ENCODE measurements at places on chromosomes 2 and 18. TPM values are rescaled to one million over a fixed set of nuclear protein-coding genes. Genes with fewer than 3 reads are reported as not detected.

AQP12B gene
- total RNA-seq: not detected

DNA sequence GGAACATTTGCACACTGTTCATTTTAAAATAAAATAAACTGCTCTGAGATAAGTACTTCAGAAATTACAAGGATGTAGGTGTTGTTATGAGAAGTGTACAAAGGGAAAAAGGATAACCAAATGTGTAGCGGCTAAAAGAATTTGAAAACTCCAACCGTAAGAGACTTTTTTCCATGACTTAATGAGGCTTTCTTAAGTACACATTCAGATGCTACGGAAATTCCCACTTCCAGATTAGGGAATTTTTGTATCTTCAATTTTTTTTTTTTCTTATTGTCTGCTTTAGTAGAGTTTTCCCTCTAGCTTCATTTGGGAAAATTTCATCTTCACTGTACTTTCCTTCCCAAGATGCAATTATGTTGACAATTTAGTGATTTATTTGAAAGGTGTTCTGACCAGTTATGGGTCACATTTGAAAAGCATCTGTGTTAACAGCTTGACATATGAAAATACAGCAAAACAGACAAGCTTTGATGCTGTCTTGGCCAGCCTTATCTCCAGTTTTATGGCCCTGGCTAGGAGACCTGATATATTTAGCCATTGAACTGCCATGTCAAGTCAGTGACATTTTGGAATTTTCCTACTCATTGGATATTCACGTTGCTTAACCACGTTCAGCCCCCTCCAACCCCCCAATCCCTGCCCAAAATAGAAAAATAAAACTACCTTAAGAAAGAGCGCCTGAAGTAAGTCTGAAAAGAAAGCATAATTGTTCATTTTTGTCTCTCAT is 105.6 kb downstream of the FEZ2 start:
- DNase-seq: no peak

TMEFF2 gene
- 0.19 TPM for total RNA-seq

SERPINB11 gene
- not detected for total RNA-seq

GRCh38 chr2:238433941-238434845 is 7.5 kb downstream of the ASB1 start:
- DNase-seq: no peak

DNA sequence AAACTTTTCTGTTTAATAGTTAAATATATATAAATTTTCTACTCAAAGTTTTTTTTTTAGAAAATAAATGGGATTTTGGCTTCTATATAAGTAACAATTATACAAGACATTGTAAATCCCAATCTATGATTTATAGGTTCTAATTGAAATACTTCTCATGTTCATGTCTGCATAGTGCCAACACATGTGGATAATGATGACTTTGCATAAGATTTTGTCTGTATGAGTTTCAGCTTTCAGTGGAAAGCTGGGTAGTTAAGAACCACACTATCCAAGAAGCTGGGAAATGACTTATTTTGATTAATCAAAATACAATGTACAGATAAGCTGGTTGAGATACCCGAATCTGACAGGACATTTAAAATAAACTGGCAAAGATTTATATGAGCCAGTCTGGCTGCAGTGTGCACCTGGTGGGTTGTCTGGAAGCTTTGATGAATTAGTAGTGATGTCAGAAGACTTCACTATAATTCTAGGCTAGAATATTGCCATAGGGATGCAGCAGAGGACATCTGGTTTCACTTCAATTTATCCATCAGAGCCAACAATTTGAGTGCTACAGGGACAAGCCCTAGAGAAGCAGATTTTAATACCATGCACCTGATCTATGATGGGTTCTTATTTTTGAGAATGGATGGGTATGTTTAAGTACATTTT is 45.4 kb downstream of the EML6 start:
- DNase-seq: no peak

ALPG gene
- total RNA-seq: not detected

PROM2 gene
- total RNA-seq: 2.2 TPM

DNA sequence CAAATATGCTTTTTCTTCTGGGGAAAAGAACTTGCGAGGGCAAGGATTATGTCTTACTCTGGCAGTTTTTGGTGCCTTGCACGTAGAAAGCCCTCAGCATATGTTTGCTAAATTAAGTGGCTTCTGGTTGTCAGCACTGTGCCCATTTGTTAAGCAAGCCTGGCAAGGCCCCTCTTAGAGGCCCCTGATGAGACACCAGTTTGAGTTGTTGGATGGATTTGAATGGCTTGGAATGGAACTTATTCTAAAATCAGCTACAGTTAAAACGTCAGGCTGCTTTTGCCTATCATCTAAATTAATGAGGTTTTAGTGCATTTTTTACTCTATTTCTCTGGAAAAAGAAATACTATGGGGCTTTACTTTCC is 28.2 kb downstream of the TMEM182 start:
- DNase-seq: no peak

DNA sequence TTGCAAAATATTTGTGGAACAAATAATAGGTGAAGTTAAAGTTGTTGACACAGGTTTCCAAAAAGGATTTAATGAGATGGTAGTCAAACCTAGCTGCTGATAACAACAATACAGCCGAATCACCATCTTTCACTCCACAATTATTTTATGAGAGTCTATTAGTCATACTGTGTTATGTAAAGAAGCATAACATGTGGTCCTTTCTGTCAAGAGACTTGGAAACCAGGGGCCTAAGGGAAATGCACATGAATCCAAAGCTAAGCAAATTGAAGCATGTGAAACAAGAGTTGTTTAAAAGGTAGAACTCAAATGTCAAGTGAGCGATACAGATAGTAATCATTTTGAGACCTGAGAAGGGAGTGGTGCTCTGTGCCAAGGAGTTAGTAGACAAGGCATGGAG is 16.0 kb downstream of the CD28 start:
- no peak for DNase-seq

GRCh38 chr18:56034949-56035348 is 447.0 kb upstream of the TCF4 start:
- no peak for DNase-seq

LRRC30 gene
- not detected for total RNA-seq

- peak; percentile 71 for DNase-seq
Observed at GRCh38 chr2:235612181-235612950, 118.5 kb downstream of the AGAP1 start.

GRCh38 chr18:62637807-62638687 is 77.3 kb upstream of the PHLPP1 start:
- no peak for DNase-seq

DNA sequence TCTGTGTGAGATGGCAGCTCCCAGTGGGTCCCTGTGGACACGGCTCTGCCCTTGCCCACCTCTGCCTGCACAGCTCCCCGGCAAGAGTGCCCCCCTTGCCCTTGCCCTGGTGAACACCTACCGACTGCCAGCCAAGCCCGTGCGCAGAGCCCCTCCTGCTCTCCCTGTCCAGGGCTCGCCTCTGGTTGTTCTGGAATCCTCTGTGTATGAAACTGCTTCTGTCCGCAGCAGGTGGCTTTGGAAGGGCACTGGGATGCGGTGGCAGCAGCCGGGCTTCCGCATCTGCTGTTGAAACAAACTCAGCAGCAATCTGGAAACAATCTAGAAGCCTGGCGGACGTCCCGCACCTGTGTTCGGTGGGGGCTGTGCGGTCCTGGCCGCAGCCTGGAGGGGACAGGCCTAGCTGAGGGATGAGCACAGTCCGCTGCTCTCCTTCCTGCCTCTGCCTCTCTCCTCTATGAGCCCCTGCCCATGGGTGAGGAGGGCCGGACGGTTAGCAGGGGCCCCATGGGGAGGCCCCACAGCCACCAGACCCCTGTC is 34.0 kb upstream of the KLF11 start:
- DNase-seq: peak; percentile 72

GRCh38 chr2:47265158-47265557 is 110.0 kb upstream of the STPG4 start:
- peak; percentile 26 for DNase-seq

Data from posterior vena cava (tissue), 2 donors.